ENCODE measurements at places on chromosomes 12 and 14.
A peak's percentile ranks its signal among the peaks of the same experiment; 100 is the strongest.

GRCh38 chr12:65609359-65609771 lies 214.9 kb upstream of the HMGA2 start:
- no peak for DNase-seq

GRCh38 chr12:124679533-124680371 lies 112.3 kb upstream of the NCOR2 start:
- no peak for DNase-seq

- DNase-seq = no peak
Measured at GRCh38 chr14:50070230-50070629, 46.1 kb downstream of the VCPKMT start.

GRCh38 chr14:47262801-47263200 lies 412.6 kb downstream of the MDGA2 start:
- DNase-seq = no peak

DNA sequence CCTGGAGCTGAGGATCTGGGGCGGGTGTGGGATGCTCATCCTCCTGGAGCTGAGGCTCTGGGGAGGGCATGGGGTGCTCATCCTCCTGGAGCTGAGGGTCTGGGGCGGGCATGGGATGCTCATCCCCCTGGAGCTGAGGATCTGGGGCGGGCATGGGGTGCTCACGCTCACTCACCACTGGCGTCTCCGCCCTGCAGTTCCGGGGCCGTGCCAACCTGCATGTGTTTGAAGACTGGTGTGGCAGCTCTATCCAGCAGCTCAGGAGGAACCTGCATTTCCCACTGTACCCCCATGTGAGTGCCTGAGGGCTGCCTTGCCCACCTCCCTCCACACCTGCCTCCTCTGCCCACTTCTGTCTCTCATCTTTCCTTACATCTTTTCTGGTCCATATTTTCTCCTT lies 84.4 kb downstream of the B4GALNT3 start:
- no peak for DNase-seq

GRCh38 chr12:45285717-45286116 lies 69.8 kb downstream of the ANO6 start:
- no peak for DNase-seq

- DNase-seq = no peak
Measured at GRCh38 chr12:10456856-10457255, 3.7 kb upstream of the KLRC1 start.

GRCh38 chr12:120713861-120714482 lies 3.7 kb downstream of the UNC119B start:
- DNase-seq = peak; percentile 50

GRCh38 chr12:41485203-41485602 lies 297.1 kb downstream of the PDZRN4 start:
- no peak for DNase-seq

DNA sequence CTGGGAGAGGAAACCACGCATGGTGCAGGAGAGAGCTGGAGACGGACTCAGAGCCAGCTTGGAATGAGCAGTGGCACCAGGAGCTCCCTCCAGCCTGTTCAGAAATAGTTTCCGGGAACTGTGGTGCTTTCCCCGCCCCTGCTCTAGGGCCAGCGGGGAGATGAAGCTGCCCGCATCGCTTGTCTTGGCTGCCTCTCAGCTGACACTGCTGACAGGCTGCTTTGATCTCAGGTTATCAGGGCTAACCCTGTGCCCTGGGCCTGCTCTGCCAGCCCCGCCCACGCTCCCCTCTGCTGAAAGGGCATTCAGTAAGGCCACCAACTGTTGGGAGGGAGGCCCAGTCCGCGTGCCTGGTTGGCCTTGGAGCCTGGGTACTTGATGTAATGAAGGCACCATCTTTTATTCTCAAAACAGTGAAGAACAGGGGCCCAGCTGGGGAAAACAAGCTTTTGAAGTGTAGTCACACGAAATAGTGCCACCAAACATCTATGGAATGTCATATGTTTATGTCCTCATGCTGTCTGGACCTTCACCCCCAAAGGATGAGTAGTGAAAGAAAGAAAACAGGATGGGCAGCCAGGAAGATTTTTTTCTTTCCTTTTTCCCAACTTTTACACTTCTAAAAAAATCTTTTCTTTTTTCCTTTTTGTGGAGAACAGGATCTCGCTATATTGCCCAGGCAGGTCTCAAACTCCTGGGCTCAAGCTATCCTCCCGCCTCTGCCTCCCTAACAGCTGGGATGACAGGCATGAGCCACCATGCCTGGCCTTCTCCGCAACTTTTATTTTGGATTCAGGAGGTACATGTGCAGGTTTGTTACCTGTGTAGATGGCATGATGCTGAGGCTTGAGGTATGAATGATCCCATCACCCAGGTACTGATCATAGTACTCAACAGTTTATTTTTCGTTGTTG lies 115.9 kb upstream of the TBX3 start:
- no peak for DNase-seq

DNA sequence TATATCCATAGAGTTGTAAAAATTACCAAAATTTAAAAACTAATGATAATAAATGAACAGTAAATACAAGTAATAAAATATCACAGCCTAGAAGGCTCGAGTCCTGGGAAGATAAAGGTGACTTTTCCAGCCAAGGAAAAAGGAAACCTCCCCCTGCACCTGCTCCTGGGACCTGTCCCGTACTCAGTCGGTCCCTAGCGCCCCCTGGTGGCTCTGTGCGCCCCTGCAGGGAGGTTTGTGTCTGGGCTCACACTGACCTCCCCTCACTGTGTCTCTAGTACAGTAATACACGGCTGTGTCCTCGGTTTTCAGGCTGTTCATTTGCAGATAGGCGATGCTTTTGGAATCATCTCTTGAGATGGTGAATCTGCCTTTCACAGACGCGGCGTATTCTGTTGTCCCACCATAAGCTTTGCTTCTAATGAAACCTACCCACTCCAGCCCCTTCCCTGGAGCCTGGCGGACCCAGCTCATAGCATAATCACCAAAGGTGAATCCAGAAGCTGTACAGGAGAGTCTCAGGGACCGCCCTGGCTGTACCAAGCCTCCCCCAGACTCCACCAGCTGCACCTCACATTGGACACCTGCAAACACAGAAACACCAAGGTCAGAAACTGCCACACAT lies 1030.4 kb downstream of the TMEM121 start:
- DNase-seq = no peak

DNA sequence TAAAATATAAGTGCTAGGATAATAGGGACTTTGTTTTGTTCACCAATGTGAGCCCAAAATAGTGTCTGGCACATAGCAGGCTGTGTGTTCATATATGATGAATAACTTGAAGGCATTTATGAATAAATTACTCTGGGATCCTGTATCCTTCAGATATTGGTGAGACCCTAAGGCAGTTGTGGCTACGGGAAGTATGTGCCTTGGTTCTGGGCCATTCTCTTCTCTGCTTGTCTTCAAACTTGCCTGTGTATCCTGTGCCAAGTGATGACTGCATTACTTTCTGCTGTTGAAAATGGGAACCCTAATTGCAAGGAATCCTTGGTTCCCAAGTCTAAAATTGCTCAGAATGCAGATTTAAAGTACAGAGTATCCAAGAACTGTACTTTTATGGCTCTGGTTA lies 67.6 kb upstream of the KTN1 start:
- DNase-seq = peak; percentile 21

- no peak for DNase-seq
Measured at GRCh38 chr14:93944348-93945069, 17.4 kb downstream of the FAM181A start.

GRCh38 chr12:60853407-60853806 lies 1257.6 kb downstream of the SLC16A7 start:
- no peak for DNase-seq

DNA sequence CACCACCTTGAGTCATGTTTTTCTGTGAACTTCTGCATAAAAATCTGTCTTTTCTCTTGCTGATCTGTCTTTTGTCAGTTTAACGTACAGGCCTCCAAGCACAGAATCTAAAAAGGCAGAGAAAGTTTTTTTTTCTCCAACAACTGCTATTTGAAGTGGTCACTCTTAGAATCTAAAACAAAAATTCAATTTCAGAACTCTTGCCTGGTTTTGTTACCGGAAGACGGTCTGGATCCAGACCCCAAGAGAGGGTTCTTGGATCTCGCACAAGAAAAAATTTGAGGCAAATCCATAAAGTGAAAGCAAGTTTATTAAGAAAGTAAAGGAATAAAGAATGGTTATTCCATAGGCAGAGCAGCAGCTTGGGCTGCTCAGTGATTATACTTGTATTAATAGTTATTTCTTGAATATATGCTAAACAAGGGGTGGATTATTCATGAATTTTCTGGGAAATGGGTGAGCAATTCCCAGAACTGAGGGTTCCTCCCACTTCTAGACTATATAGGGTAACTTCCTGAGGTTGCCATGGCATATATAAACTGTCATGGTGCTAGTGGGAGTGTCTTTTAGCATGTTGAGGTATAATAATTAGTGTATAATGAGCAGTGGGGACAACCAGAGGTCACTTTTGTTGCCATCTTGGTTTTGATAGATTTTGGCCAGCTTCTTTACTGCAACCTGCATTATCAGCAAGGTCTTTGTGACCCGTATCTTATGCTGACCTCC lies 150.0 kb upstream of the PLEKHA5 start:
- no peak for DNase-seq

- no peak for DNase-seq
Measured at GRCh38 chr14:50352584-50352983, 40.5 kb downstream of the DMAC2L start.

GRCh38 chr14:68633131-68633991 lies 159.5 kb downstream of the ZFP36L1 start:
- no peak for DNase-seq

GRCh38 chr12:92021666-92022035 lies 124.0 kb downstream of the BTG1 start:
- DNase-seq = no peak

- no peak for DNase-seq
Measured at GRCh38 chr14:67729072-67729885, 27.6 kb downstream of the RDH12 start.

- DNase-seq = no peak
Measured at GRCh38 chr12:10241290-10241689, 28.6 kb downstream of the GABARAPL1 start.

DNA sequence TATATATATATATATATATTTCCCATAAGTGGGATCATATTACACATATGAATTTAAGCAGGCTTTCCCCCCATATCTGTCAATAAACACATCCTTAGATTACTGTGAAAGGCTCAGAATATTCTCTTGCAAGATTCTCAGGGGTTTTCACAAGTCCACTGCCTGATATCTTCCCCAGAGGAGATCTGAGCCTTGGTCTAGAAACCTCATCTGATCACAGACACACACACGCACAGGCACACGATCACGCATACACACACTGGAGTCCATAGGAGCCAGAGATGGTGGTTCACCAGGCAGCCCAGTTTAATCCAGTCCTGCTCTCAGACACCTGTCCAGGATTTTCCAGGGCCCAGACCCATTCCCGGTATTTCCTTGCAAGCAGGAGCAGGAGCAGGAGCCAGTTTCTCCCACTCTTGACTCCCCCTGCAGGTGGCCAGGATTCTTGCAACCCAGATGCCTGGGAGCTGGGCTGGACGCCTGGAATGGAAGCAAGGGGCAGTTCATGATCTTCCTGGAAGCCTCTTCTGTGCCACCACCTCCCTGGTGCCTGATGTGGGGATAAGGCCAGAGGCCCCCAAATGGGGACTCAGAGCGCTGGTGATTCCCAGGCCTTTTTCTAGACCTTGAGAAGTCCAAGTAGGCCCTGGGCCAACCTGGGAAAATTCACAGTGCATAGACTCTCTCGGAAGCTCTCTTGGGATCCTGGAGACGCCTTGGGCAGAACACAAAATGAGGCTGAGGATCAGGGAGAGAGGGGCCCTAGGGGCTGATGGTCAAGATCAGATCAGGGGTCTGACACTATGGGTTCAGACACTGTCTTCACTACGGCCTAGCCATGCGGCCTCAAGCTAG lies 16.5 kb upstream of the KRT78 start:
- no peak for DNase-seq

DNA sequence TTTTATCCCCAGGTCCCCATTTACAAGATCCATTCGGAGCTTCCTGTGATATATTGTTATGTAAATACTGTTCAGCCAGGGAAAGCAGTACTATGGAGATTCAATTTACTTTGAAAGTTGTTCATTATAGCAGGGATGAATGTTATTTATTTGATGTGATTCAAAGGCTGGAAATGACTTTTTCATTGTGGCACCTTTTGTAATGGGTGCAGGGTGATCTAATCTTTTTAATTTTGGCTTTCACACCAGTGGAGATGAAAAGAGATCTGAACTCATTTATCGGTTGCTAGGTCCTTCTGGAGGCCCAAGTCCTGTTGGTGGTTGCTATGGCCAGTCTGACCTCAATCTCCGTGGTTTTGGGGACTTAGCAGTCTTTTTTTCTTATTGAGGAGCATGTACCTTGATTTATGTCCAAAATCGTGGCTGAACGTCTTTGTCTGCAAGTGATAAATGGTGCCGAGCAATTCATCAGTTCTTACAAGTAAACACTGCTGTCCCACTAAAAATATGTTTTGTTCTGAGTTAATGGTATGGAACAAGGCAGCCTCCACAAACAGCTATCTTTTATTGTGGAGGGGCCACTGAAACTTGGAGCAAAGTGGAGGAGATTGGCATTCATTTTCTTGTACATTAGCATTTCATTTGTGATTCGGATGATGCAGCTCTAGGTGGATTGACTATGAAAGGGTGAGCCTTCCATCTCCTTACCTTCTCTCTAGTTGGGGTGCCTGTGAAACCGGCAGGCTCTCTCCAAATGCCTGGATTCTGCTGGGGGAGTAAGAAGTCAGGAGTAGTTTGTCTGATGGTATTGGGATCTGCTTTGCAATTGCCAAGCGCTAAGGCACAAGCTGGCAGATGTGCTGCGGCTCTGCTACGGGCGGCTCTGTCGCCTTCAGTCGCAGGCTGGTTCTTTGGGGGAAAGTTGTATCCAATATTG lies 2.0 kb downstream of the RMST start:
- no peak for DNase-seq

- no peak for DNase-seq
Measured at GRCh38 chr12:15677228-15677627, 112.0 kb downstream of the EPS8 start.

- DNase-seq = no peak
Measured at GRCh38 chr14:63877550-63877939, 24.7 kb downstream of the SYNE2 start.

GRCh38 chr12:42039577-42039976 lies 105.1 kb downstream of the GXYLT1 start:
- DNase-seq = no peak

- DNase-seq = no peak
Measured at GRCh38 chr14:89618330-89618708, 201.3 kb upstream of the FOXN3 start.

- no peak for DNase-seq
Measured at GRCh38 chr12:54592316-54592715, 3.9 kb upstream of the PPP1R1A start.

- DNase-seq = no peak
Measured at GRCh38 chr12:111840807-111841206, 1.2 kb upstream of the MAPKAPK5 start.

DNA sequence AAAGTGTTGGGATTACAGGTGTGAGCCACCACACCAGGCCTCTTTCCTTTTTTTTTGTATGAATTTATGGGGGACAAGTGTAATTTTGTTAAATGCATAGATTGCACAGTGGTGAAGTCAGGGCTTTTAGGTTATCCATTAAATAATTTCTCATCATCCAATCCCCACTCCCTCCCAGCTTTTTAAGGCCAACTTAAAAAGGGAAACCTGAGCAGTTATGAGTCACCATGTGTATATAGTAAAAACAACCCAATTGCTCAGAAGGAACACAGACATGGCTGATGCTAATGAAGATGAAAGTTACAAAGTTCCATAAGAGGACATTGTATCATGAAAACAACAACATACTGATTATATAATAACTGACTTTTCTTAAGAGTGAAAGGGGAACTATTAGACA lies 25.6 kb upstream of the ARID2 start:
- no peak for DNase-seq

Measured in keratinocyte (primary cell).